ENCODE measurements at places on chromosomes 4 and X.

DNA sequence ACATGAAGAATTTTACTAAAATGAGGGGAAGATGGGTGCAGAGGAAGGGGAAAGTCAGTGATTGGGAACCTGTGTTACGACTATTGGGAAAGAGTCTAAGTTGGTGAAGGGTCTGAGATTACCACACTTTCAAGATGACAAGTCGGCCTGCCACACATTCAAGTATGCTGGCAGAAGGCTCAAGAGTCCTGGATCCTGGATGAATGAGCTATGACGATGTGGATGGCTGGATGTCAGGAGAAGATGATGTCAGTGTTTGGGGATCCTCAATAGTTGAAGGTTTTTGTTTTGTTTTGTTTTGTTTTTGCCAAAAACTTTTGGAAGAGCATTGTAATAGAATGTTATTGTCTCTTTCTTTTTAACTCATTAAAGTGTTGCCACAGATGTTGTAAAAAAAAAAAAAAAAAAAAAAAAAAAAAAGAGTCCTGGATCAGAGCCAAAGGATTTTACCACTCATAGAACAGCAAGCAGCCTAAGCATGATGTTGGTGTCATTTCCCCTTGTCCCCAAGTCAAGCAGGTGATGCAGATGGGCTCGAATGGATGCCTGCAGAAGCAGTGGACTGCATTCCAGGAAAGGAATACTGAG, 120.6 kb downstream of the REELD1 start:
- DNase-seq = no peak

DNA sequence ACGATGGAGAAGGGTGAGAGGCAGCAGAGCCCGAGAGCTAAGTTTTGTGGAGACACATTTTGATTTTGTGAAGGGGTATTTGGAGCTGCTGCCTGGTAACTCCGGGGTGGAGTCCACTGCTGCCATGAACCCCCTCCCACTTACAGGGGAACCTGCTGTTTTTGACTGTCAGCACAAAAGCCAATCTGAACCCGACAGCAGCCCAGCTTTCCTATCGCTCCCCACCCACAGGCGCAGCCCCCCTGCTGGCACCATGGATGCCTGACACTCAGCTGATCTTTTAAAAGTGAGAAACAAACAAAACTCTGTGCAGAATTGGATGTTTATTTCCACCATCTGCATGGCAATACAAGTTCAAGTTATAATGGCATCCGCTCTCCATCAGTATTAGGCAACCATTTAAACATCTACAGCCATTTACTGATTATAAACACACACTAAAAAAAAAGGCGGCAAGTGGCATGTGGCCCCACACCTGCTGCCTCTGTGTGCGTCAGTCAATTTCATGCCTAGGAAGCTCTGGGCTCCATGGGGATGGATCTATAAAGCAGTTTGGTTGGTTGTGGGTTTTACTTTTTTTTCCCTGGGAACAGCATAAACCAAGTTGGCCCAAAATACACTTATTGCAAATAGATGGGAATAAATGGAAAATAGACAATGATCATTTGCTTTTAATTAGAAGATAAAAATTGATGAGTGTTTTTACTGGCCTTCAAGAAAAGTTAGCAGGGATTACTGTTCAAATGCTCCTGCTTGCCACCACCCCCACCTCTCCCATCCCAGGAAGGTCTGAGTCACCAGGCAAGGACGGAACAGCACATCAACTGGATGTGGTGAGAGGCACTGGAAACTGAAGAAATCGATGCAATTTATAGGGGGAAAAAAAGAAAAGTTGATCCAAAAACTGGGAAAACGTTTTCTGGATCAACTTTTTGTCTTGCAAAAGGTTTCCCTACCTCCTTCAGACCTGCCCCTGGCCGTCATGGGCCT, 46.0 kb downstream of the SEPSECS start:
- DNase-seq = no peak

GRCh38 chrX:65821721-65822496, 154.5 kb downstream of the MSN start:
- DNase-seq = peak; percentile 1

GRCh38 chr4:112546476-112546875, 30.5 kb upstream of the NEUROG2 start:
- DNase-seq = no peak

DNA sequence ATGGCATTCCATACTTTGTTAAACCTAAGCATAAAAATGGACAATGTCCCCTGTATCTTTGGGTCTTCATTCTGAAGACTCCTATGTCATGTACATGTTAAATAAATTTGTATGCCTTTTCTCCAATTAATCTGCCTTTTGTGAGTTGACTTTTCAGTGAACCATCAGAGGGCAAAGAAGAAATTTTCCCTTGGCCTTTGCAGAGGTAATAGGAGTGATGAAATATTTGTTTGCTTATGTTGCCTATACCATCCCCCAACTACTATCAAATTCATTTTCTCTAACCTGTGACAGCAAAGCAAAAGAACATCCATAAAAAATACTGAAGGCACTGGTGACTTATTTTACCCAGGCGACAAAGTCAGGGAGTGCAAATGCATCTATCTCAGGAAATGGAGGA, 18.2 kb downstream of the NAAA start:
- DNase-seq = no peak
